ENCODE measurements at places on chromosomes 5 and 9.
A peak's percentile ranks its signal among the peaks of the same experiment; 100 is the strongest.

DNA sequence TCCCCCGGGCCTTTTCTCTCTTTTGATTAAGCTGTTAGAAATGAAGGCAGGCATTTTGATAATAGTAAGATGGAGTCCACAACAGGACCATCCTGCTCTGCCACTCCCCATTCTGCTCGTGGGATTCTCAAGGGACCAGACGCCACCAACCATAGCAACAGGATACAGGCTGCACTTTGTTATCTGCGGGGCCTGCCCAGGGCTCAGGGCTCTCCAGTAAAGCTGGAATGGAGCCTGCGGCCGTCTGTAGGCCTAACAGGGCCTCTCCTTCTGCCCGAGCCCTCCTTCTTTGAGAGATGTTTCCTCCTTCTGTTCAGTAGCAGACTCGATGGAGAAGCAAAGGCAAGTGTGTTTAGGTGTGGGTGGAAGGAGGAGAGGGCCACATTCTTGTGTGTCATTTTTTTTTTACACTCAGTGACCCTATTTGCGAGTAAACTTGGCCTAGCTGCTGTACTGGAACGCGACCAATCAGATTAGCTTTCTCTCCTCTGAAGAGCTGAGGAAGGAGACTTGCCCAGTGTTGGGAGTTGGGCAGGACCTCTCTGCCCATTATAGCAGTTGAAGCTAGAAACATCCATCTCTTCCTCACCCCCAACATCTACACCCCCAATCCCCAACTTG lies 8.9 kb upstream of the EPB41L4B start:
- DNase-seq = no peak

DNA sequence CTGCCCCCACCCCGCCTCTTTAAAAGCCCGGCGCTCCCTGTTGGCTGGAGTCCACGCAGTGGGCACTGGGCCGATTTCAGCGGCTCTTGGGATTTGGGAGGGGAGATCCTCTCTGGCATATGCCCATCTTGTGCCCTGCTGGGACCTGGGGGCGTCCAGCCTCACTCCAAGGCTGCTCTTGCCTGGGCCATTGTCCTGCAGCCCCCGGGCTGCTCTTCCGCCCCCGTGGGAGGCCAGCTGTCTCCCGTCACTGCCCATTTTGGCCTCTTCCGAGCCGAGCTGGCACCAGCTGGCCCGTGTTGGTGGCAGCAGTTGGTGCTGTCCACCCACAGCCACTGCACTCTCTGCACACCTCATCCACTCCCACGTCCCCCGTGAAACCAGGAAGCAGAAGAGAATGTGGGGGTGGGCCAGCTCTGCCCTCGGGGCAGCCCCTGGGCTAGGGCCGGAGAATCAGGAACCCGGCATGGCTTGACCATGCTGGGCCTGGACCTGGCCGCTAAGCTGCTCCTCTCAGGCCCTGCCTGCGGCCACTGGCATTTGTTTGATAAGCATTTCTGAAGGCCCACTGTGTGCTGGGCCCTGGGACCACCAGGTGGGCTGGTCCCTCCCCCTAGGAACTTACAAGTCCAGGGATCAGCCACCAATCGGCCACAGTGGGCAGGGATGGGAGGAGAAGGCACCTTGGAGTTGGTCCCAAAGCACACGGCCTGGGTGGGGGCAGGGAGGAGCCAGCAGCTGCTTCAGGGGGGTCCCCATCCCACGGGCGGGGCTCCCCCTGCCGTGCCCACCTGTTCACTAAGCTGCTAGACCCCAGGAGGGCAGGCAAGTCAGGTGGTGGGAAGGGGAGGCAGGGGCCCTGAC lies 2.2 kb downstream of the C8G start:
- no peak for DNase-seq

DNA sequence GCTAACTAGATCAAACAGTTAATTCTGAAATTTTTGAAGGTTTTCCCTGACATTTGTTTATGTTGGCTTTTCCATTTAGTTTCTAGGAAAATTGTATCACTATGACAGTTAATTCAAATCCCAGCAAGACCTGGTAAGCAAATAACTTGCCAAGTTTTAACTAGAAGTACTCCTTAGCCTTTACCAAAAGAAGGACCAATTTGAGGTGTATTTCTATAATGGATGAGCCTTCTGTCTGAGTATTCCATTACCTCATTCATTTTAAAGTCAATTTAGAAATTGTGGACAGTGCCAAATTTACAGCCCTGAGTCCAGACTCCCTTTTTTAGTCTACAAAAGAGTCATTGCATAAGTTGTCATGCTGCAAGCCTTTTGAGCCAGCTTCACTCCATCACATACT lies 687.6 kb downstream of the CETN3 start:
- DNase-seq = no peak

GRCh38 chr5:5235685-5236084 lies 95.6 kb downstream of the ADAMTS16 start:
- DNase-seq = no peak

DNA sequence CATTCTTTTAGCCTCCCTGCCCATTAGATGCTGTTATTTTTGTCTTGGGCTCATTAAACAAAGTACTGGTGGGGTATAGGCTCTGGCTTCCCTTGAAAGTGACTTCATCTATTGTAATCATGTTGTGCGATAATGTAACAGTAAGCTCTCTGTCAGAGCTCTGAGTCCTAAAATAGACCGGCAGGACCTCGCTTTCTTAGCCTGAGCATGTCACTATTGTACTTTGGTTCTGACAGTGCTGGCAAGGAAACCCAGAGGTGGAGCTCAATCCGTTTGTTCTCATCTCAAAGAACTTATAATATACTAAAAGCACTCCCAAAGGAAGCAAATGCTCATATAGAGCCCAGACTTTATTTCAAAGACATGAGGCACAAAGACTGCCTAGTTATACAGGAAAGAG lies 339.1 kb upstream of the CCNH start:
- DNase-seq = no peak

- DNase-seq = no peak
Measured at GRCh38 chr9:125752070-125752628, 5.0 kb downstream of the PBX3 start.

DNA sequence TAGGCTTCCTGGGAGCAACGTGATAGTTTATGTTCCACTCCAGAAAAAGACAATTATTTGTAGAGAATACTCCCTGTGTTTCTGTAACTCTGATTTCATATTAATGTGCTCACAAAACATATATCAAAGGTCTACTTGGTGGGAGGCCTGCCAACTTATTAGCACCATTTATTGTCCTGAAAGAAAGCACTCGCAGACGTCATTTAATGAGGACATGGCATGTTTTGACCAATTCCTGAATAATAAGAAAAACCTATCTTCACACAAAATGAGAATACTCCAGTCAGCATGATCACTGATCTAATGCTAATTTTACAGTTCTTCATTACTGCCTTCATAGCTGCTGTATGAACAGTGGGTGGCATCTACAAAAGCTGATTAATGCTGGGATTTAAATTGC lies 46.4 kb upstream of the RASEF start:
- no peak for DNase-seq

- no peak for DNase-seq
Measured at GRCh38 chr5:61319388-61320146, 12.5 kb upstream of the ZSWIM6 start.

- no peak for DNase-seq
Measured at GRCh38 chr5:146772881-146773466, 105.6 kb downstream of the PPP2R2B start.

- DNase-seq = no peak
Measured at GRCh38 chr5:127943061-127943371, 140.6 kb upstream of the SLC12A2 start.

GRCh38 chr9:83964973-83965349 lies 15.1 kb downstream of the HNRNPK start:
- DNase-seq = no peak

- no peak for DNase-seq
Measured at GRCh38 chr5:4662756-4663155, 477.4 kb upstream of the ADAMTS16 start.

DNA sequence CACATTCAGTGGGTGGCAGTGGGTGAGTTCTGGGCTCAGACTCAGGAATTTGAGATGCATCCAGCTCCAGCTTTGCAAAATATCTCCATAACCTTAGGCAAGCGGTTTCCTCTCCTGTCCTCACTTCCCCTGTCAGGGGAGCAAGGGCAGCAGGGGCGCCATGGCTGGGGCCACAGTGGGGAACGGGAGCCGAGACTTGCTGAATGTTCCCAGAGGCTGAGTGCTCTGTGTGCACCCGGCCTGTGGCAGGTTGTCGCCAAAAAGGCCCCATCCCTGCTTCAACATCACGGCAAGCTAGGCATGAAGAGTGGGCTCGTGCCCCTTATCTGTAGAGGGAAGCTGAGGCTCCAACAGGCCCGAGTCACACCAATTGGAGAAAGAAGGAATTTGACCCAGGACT lies 268.8 kb downstream of the NSG2 start:
- no peak for DNase-seq

GRCh38 chr5:156681265-156681664 lies 168.8 kb upstream of the PPP1R2B start:
- DNase-seq = no peak

DNA sequence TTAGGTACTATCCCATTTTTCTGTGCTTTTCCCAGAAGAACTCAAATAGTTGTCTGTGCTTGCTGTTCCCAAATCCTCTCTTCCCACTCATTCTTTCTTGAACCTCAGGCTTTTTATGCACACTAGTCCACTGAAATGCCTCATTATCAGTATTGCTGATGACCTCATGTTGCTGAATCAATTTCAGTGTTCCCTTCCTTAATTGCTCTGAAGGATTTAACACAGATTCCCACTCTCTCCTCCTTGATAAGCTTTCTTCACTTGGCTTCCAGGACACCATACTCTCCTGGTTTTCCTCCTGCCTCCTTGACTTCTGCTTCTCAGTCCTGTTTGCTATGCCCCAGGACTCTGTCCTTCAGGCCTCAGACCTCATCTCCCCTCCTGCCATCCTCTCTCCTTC lies 298.5 kb downstream of the ARHGAP26 start:
- no peak for DNase-seq

- peak; percentile 54 for DNase-seq
Measured at GRCh38 chr9:89606049-89606623, 1.3 kb downstream of the GADD45G start.

DNA sequence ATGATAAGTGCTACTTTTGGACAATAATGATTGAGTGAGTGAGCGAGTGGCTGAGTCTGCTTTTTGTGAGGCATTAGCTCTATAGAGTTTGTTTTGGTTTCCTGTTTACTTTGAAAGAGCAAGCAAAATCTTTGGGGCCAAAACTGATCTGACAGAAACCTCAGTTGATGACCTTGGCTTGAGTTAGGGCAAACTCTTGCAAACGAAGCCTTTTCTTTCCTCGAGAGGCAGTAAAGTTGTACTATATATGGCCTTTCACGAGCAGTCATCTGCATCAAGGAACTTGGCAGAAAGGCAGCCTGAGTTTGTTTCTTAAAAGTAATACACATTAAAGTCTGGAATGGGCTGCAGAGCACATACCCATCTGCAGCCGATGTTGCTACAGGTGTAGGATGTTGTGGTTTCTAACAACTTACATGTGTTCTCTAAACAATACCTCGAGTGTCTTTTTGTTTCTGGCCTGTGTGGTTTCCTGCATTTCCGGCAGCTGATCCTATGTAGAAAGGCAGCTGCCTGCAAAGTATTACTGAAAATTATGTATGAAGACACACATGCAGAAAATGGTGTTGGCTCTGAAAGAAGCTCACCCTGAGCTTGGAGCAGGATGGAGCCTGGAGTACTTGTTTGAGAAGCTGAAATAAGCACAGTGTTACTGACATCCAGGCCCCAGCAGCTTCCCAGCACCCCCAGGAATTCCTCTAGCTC lies 60.8 kb downstream of the FOXD1 start:
- no peak for DNase-seq

- DNase-seq = no peak
Measured at GRCh38 chr5:132339502-132339901, 30.0 kb upstream of the SLC22A5 start.

- no peak for DNase-seq
Measured at GRCh38 chr5:33937017-33937706, 976 bp downstream of the RXFP3 start.

DNA sequence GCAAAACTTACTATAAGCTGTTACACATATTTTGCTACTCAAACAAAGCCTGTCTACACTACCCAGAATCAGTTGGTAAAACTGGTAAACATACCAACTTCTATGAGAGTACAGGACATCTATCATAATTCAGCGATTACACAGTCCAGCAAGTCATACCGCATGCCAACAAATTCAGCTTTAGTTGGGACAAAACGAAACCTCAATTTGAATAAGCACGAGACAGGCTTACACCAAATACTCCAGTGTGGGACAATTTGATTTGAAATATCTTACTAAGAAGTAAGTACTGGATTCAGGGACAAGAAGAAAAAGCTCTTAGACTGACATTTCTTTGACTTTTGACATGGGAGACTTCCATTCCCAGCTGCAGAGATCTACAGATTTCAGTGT lies 2.0 kb downstream of the NRG2 start:
- DNase-seq = no peak

DNA sequence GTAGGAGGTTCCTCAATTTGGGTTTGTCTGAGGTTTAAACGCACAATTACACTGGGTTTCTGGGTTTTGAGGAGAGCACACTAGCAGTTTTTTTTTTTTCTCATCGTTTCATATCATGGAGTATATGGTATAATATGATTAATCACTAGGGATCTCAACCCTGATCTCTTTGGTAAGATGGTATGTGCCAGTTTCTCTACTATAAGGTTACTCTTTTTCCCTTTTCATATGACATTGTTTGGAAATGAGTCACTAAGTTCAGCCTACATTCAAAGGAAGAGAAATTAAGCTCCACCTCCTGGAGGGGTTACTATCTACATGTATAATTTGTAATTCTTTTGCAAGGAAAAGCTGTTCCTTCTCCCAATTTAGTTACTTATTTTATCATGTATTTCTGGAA lies 35.2 kb downstream of the MTRR start:
- peak; percentile 85 for DNase-seq

GRCh38 chr5:6084376-6084775 lies 294.0 kb downstream of the MED10 start:
- DNase-seq = no peak

DNA sequence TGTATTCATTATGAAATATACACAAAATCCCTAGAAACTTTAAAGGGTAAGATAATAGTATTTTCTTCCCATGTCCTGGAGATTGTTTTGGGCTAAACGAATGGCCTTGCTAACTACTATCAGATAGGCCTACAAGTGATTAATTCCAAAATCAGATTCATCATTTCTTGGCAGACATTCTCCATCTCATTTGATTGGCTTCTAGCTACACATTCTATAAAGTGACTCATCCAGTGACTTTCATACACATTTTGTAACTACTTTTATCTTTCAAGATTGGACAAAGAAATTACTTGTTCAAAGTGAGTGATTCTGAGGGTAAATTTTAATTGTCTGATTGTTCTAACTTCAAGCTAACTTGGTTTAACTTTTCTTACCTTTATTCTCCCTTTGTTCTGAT lies 93.3 kb downstream of the RAPGEF6 start:
- no peak for DNase-seq
